Suppressor macrophage treated with lipopolysaccharide for 1 hour (primary cell): ENCODE measurements at places on chromosomes 11 and 22.

DNA sequence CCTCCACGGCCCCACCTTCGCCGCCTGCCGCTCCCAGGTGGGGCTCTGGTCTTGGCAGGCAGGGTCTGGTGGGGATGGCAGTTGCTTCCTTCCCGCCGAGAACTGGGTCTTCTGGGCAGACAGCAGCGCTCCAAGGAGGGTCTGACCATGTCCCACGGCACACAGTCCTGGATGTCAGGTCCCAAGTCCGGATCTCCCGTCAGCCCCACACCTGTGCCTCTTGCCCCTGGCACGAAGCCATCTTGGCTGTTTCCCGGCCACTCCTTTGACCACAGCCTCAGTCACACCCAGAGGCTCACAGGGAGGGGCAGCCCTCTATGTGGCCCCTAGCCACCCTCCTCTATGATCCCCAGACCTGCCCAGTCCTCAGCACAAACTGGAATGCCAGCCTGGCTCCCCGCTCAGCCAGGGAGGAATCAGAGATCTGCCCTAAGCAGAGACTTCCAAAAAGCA is 14.3 kb downstream of the MUC5B start:
- no peak for DNase-seq

DNA sequence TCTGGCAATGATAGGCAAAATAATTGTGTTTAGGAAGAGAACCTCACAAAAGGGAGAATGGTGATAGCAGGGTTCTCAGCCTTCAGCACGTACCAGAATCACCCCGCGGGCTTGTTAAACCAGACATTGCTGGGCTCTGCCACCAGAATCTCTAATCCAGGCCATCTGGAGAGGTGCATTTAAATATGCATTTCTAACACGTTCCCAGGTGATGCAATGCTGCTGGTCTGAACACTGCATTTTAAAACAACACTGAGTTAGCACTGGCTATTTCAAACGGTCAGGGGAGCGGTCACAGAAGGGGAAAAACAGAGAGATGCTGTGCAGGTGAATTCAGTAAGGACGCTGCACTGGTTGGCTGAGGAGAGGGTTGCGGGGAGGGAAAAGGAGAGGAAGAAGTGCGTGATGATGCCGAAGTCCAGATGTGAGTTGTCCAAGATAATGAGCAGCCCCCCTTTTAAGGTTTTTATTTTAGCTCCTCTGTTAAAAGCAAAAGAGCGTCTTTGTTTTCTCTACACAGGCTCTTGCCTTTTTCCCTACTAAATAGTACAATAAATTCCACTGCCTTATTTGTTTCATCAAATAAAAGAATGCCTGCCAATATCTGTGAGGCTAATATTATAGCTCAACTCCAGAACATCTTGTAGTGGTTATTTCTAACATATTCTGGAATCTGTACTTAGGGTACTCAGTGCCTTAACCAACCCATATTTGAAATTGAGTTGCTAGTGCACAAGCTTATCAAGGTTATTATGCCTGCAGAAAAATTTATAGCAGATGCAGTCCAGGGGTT is 109.6 kb upstream of the POU2AF2 start:
- DNase-seq: no peak

- DNase-seq: no peak
Measured at GRCh38 chr11:16893456-16894066, 120.7 kb downstream of the PLEKHA7 start.

DNA sequence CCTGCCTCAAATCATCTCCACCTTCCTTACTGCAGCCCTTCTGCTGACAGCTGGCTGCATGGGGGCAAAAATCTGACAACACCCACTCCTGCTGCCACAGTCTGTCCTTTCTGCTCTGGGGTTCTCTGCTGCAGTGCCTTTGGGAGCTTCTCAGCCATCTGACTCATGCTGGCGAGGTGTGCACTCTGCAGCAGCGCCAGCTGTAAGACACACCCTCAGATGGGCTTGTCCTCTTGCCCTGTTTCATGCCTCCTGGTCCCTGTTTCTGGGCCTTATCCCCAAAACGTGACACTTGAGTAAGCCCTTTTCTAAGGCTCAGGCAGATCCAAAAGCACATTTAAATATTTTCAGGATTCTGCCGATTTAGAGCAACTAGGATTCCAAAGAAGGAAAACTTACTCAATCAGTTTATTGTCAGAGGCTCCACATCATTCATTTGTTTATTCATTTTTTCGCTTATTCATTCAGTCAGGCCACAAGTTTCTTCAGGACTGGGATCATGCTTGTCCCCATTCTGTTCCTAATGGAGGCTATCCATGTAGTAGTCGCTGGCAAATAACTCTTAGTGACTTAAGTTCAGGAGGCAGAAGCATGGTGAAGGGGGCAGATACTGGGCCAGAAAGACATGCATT is 60.2 kb downstream of the SMIM38 start:
- no peak for DNase-seq

GRCh38 chr22:17638432-17639246 is at the start of gene BCL2L13:
BCL2L13 (plus strand) TSS chr22:17638757; CDS start chr22:17655712, 16,955 bp downstream.
- peak; percentile 93 for DNase-seq

DNA sequence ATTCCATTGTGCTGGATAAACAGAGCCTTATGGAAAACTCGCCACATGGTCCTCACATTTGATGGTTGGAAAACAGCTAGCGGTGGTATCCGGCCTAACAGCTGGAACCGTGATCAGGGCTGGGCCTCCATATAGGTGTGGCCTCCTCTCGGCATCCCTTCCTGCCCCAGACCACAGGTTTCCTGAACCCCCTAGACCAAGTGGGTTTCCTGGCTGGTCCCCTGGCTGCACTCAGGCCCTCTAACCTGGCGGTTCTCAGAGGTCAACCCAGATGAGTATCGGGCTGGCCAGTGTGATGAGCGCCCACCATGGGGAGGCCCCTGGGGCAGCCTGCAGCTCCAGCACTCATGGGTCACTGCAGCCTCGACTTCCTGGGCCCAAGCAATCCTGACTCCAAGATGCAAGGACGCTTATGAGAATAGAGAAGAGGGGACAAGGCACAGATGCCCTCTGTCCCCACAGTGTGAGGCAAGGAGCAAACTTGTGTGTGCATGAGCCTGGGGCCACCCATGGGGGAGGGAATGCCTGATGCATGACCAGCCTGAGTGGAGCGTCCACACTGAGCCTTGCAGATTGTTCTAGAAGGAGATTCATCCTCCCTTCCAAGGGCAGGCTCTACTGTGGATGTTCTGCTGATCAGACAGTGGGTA is 53.4 kb upstream of the WNT7B start:
- no peak for DNase-seq

DNA sequence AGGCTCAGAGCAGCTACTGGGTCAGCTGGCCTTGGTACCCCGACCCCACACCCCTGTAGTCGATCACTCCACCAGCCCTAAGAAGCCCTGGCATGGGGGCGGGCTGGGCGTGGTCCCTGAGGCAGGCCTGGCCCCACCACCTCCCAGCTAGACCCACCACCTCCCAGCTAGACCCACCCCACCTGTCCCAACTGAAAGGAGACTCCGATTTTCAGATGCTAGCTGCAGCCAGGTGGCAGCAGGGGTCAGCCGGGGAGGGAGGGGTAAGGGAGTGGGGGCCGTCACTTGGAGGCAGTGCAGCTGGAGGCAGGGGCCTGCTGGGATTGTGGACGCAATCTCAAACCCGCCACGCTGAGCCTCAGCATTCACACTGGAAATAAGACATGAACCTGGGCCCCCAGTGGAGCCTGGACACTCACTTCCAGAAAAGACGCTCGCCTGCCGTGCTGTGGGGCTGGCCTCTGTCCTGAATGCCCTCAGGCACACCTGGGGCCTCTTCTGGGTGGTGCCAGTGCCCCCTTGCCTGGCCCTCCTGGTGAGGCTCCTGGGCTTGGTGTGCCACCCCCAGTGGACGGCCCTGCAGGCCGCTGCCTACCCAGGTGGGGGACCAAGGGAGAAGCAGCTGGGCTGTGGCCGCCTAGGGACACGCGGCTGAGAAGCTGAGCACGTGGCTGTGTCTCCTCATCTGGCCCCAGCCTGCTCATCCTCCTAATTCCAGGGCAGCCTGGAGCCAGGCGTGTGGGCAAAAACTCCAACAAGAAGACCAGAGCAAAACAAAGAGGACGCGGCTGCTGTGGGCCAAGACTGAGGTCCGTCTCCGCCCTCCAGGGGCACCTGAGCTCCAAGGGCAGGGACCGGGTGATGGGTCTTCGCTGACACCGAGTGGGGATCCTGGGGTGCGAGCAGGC is 26.7 kb downstream of the OSBPL5 start:
- no peak for DNase-seq

DNA sequence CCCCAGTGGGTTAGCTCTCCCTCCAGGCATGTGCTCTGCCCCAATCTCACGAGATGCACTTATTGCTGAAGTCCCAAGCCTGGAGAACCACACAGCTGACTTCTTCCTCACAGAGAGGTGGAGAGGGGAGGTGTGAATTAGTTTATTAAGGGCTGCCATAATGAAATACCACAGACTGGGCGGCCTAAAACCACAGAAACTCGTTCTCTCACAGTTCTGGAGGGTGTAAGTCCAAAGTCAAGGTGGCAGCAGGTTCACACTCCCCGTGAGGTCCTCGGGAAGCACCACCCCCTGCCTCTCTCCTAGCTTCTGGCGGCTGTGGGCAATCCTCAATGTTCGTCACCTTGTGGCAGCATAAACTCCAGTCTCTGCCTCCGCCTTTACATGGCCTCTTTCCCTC is 39.3 kb downstream of the TECTA start:
- DNase-seq: no peak

- DNase-seq: no peak
Measured at GRCh38 chr11:30000986-30001750, 15.7 kb downstream of the KCNA4 start.

DNA sequence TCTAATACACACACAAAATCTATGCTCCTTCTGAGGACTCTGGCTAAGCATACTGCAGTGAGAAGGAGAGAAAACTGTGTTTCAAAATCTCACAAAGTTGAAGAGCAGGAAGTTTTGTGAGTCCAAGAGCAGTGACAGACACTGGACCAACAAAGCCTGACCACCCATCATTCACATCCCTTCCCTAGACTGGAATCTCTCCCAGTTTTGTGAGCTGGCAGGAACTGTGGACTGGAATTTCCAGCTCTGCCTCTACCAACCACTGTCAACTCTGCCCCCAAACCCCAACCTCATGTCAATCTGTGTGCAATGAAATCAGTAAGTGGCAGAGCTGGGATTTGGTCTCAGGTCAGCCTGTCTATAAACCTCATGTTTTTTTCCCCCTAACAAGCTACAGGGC is 112.6 kb downstream of the ARL14EP start:
- DNase-seq: no peak

GRCh38 chr11:12518606-12519385 is 141.4 kb downstream of the PARVA start:
- DNase-seq: no peak

GRCh38 chr22:49510718-49511117 is 317.0 kb downstream of the BRD1 start:
- no peak for DNase-seq

DNA sequence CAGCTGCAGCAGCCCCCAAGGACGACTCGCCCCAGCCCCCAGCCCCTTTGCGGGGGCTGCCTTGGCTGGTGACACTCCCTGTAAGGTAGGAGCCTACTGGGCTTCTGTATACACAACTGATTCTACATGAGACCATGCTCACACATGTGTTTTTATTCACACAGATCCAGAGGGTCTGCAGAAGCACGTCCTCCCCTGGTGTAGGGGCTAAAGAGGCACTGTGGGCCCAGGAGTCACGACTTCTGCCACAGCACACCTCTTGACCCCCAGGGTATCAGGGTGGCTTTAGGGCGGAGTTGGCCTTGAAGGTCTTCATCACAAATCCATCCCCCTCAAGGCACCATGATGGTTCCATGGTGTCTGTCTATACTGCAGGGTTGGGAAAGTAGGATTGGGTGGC is 931.2 kb downstream of the TBC1D22A start:
- DNase-seq: no peak

- DNase-seq: no peak
Measured at GRCh38 chr11:127028648-127029047, 28.1 kb upstream of the KIRREL3 start.

DNA sequence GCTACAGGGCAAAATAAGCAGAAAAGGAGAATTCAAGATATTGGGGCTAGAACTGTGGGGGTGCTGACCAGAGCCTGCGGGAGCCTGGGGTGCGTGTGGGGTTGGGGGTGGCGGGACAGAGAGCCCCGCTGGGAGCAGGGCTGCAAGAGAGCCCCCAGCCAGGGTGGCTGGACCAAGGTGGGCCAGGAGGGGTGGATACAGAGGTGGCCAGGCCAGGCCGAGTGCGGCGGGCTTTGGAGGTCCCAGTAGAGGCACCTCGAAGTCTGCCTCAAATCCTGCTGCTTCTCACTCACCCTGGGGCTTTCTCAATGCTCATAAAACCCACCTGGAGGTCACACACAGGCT is 16.9 kb upstream of the MUC5B start:
- no peak for DNase-seq

DNA sequence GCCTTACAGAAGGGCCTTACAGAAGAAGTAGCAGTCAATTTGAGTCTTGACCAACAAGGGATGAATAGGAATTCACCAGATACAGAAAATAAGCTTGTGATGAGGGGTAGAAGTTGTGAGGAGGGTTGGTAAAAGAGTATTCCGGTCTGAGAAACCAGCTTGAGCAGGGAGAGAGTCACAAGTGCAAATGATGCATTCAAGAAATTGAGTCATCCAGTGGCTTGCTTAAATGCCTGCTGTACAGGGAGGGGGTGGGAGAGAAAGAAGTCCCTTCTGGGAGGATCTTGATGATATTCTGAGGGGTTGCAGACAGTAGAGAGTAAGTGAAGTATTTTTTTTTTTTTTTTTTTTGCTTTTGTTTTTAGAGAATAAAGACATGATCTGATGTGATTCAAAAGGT is 9.2 kb downstream of the CCKBR start:
- peak; percentile 64 for DNase-seq

DNA sequence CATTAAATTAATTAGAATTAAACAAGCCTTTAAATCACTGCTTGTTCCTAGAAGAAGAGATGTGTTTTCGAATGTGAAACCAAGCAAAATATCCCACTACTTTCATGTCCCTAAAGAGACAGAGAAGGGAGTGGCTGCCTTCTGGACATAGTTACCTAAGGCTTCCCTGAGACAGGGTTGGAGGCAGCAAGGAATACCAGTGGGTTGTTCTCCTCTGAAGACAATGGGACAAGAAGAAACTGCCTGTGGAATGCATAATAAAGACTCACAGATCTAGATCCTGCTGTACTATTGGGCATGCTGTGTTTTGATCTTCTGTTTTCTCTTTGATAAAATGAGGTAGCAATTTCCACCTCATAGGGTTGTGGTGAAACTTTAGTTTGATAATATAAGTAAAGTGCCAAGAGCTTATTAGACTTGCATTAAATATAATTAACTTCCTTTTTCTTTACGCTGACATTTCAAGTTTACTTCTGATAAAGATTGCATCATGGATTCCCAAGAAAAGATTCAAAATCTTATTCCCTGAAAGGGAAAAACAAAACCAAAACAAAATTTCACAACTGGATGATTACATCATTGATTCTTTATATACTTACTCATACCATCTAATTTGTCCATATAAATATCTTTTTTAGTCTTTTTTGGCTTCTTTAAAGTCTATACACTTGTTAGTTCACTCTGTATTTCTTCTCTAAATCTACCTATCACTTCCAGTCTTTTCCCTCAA is 621.3 kb downstream of the ETS1 start:
- peak; percentile 10 for DNase-seq

- DNase-seq: no peak
Measured at GRCh38 chr11:12871241-12871640, 137.9 kb upstream of the RASSF10 start.
